Fibroblast of skin of scalp (primary cell): ENCODE measurements at places on chromosomes 2 and 18.

- no peak for DNase-seq
Observed at GRCh38 chr2:11749646-11750349, 3.4 kb downstream of the LPIN1 start.

DNA sequence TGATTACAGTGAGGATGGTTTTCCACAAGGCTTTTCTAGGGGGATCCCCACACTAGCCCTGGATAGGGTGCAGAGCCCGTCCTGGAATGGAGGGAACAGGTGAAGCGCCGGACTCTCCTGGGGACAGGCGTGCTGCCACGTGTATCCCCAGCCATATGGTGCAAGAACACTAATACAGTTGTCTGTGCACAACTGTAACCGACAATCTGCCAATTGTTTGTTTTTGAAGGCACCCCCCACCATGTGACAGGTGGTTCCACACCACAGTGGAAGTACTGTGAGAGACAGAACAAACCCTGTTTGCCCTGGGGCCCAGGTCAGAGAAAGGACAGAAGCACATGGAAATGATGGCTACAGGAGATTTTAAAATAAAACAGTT is 52.9 kb downstream of the MYCN start:
- DNase-seq = no peak

DNA sequence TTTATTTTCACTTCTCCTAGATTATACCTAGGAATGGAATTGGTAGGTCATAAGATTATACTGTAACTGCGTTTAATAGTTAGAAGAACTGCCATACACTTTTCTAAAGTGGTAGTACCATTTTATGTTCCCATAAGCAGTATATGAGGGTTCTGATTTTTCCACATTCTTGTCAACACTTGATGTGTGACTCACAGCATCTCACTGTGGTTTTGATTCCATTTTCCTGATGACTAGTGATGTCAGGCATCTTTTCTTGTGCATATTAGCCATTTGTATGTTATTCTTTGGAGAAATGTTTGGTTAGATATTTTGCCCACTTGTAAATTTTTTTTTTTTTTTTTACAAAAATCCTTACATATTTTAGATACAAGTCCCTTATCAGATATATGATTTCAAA is 2.3 kb downstream of the DCAF17 start:
- DNase-seq = peak; percentile 92

DNA sequence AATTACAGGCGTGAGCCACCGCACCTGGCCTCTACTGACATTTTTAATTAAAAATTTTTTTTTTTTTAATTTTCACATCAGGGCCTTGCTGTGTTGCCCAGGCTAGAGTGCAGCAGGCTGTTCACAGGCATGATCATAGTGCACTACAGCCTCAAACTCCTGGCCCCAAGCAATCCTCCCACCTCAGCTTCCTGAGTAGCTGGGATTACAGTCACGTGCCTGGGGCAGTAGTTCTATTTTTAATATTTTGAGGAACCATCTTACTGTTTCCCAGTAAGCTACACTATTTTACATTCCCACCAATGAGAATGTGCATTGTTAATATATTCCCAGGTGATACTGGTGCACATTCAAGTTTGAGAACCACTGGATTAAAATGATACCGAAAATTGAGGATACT is 92.7 kb downstream of the WDSUB1 start:
- no peak for DNase-seq

DNA sequence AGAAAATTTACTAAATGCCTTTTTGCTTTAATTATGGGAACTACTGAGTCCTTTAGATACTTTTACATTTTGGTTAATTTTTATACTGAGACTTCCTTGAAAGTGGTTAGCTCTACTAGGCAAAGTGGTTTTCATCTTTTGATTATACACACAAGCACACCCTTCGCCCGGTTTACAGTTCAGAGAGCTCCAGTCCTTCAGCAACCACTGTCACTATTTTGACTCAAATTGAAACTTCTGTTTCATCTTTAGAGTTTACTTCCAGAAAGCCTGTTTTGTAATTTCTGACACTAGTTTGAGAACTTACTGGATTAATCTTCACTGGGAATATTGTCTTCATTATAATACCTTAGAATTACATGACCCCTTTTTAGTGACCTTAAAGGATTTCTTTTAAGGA is 140.3 kb upstream of the FOSL2 start:
- DNase-seq = no peak

- DNase-seq = no peak
Observed at GRCh38 chr2:176415937-176416499, 146.8 kb downstream of the MTX2 start.

GRCh38 chr2:27038631-27039339 is 6.0 kb downstream of the TMEM214 start:
- DNase-seq = no peak

DNA sequence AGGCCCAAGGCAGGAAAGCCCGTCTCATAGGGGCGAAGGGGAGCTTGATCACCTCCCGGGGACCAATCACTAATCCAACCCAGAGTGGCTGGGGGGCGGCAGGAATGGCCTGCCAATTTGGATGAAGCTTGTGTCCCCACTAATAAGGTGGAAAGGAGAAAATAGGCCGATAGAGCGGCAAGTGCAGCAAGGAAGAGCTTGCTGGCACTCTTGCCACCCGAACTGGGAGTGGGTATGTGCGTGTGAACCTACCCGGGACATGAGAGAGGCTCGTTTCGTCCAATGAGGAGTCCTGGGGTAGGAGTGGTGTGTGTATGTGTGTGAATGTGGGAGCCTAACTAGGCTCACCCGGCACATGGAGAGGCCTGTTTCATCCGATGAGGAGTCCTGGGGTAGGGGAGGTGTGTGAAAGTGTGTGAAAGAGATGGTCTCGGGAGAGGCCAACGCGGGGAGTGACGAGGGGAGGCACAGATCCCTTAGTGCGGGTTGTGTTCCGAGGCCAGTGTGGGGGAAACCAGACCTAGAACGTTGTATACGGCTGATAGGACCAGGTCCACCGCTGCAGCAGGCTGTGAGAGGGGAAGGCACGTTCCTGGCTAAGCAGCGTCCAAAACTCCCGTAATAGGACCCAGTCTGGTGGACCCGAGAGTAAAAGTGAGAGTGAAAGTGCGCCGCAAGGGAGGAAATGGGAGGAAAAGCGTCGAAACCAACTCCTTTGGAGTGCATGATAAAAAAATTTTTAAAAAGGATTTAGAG is 47.1 kb upstream of the SELENOI start:
- DNase-seq = peak; percentile 49

DNA sequence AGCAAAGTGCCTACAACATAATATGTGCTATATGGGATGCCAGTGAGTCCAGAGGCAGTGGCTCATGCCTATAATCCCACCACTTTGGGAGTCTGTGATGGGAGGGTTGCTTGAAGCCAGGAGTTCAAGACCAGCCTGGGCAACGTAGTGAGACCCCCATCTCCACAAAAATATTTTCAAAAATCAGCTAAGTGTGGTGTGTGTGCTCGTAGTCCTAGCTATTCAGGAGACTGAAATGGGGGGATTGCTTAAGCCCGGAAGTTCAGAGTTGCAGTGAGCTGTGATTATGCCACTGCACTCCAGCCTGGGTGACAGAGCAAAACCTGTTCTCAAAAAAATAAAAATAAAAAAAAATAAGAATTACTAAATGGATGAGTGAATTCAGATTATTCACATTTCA is 23.4 kb downstream of the OTX1 start:
- DNase-seq = no peak

DNA sequence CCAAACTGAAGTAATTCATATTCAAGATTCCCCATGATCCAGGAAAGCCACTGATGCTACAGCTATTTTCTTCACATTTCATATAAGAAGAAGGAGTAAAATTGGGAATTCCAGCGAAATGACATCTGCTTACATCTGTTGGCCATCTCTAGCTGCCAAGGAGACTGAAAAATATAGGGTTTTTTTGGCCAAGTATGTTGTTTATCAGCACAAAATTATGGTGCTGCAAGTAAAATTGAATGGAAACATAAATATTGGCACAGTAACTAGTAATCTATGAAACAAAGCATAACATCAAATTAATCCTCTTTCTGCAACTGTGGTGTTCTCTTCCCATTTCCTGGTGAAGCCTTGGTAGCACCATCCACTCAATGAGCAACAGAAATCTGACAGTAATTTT is 649.5 kb upstream of the ZNF804A start:
- DNase-seq = no peak

GRCh38 chr2:104812286-104812685 is 41.6 kb upstream of the POU3F3 start:
- DNase-seq = peak; percentile 17

- DNase-seq = no peak
Observed at GRCh38 chr2:131475831-131476230, at the start of gene TUBA3D. Gene TUBA3D, plus strand, starts transcription at chr2:131476119. Its CDS starts 81 bp downstream, at chr2:131476200.

DNA sequence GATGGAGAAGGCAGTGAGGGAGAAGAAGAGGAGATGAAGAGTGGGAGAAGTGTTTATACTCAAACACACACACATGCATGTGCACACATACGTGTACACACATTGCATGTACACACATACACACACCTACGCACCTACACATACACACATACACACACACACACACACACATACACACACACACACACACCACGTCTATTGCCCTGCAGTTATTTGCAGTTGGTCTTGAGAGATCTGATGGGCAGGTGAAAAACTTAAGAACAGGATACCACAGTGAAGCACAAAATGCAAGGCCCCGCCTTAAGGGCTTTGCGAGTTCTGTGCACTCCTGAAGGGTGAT is 190.2 kb downstream of the MYCN start:
- DNase-seq = no peak

DNA sequence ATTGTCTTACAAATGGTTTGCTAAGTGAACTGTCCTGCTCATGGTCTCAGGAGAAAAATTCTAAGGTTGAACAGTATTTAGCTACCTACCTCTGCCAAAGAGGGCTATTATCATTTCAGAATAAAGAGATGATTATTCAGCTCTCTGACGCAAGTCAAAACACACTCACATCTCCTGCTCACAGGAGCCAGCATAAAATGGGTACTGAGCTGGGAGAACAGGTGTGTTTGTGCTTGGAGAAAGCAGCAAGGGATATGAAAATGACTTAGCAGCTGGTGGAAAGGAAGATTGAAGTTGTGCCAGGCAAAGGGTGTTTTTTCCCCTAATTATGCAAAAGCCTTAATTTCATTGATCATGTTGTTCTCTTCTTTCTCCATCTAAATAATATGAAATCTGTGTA is 47.3 kb upstream of the TANK start:
- DNase-seq = no peak

GRCh38 chr2:6780765-6781274 is 84.9 kb downstream of the CMPK2 start:
- peak; percentile 68 for DNase-seq

- DNase-seq = no peak
Observed at GRCh38 chr2:205605638-205606304, 76.5 kb upstream of the NRP2 start.

- DNase-seq = no peak
Observed at GRCh38 chr18:12963069-12963468, 15.3 kb downstream of the SEH1L start.

GRCh38 chr2:59018737-59019136 is 777.6 kb upstream of the FANCL start:
- no peak for DNase-seq

- no peak for DNase-seq
Observed at GRCh38 chr2:85179541-85179940, 46.3 kb downstream of the TCF7L1 start.
